ENCODE measurements at places on chromosomes 7 and 10.

- no peak for DNase-seq
Measured at GRCh38 chr10:43863270-43863669, 214.6 kb upstream of the ZNF32 start.

DNA sequence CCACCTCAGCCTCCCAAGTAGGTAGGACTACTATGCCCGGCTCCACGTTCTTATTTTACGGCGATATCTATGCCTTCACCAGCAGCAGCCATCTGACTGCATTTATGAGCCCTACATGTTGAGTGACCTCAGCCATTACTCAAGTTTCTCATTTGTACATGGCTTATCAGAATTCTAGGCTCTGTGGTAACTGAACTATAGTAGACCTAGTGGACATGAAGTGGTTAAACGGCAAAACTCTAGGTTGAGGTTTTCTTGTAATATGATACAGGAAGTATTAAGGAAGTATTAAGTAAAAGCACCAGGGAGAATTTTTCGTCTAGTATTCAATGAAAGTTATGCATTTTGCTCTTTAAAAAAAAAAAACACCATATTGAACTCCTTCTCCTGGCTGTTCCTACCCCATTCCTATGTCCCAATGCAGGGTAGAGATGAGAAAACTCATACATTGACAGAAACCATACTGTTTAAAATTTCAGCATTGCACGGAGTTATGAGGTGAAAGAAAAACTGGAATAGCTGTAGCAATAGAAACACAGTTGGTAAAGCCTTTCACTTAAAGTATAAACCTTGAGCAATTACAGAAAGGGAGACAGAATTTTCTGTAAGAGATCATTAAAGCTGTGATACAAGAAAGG lies 39.8 kb upstream of the EPC1 start:
- DNase-seq: no peak

- DNase-seq: no peak
Measured at GRCh38 chr7:107075863-107076574, 31.5 kb downstream of the PRKAR2B start.

GRCh38 chr7:19404912-19405329 lies 259.7 kb upstream of the FERD3L start:
- no peak for DNase-seq

DNA sequence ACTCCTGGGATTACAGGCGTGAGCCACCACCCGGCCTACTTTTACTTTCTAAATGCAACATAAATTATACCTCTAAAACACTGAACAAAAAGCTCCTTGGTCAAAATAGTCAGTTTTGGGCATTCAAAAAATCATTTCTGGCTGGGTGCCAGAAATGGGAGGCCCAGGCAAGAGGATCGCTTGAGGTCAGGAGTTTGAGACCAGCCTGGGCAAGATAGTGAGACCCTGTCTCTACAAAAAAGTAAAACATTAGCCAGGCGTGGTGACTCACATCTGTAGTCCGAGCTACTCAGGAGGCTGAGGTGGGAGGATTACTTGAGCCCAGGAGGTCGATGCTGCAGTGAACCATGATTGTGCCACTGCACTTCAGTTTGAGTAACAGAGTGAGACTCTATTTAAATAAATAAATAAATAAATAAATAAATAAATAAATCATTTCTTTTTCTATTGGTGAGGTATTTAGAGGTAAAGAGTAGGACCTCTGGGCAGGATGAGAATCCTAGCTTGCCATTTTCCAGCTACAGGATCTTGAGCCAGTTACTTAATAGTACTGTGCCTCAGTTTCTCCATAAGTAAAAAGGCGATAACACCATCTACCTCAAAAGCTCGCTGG lies 87.6 kb downstream of the SKIDA1 start:
- no peak for DNase-seq

GRCh38 chr7:64875258-64875657 lies 27.8 kb upstream of the ZNF273 start:
- DNase-seq: no peak

DNA sequence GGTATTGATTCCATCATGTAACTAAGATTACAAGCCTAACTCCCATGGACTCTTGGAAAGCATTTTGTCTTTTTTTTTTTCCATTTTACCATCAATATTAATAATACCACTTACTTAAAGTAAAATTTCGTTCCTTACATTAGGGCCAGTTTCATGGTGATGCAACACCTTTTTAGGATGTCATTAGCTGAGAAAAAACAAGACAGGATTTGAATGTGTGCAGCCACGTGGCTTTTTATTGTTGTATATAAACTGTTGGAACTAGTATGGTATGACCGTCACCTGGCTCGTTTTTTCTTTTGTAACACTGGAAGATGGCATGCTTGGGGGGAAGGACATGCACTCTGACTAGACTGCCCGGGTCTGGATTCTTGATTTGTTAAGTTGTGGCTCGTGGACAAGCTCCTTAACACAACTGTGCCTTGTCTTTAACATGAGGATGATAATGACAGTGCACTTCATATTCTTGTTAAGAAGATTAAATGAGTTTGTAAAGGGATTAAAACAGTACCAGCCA lies 42.1 kb downstream of the ARHGAP21 start:
- no peak for DNase-seq

GRCh38 chr7:139358541-139359365 lies 941 bp upstream of the LUC7L2 start:
- no peak for DNase-seq

- DNase-seq: peak; percentile 17
Measured at GRCh38 chr7:20797462-20798080, 10.9 kb upstream of the SP8 start.

- no peak for DNase-seq
Measured at GRCh38 chr10:23310404-23310803, 34.2 kb downstream of the C10orf67 start.

DNA sequence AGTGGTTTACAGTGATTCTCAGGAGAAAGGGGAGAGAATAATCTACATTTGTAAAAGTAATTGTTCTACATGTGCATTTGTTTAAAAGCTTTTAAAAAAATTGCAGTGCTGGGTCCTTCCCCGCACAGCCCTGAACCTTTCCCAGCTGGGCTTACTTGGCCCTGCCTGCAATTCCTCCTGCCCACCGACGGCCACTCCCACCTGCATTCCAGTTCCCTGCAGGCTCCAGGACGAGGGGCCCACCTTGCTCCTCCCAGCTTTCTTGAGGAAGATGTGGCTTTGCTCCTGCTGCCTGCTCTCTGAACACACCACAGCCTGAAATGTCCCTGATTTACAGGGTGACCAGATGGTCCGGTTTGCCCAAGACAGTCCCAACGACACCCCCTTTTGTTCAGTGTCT lies 222.7 kb downstream of the PRPF18 start:
- DNase-seq: no peak

GRCh38 chr7:46006723-46007122 lies 85.7 kb upstream of the IGFBP3 start:
- DNase-seq: no peak

GRCh38 chr7:48426966-48427555 lies 255.8 kb downstream of the ABCA13 start:
- peak; percentile 83 for DNase-seq

GRCh38 chr7:13851736-13852135 lies 137.7 kb downstream of the ETV1 start:
- no peak for DNase-seq

DNA sequence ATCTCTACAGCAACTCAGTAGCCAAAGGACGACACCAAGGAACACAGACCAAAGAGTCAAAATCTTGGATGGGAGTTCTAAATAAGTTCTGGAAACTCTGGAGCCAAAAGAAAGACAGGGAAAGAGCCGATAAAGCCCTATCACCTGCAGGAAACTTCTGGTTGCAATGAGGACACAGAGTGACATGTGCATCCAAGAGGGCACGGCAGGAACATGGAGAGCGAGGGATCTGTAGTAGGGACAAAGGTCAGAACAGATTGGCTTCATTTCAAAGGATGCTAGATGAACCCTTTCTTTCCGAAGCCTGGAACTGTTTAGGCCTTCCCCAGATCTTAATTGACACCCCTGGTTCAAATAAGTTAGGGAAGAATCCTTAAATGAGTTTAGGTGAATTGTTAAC lies 39.5 kb downstream of the CACNA2D1 start:
- no peak for DNase-seq

DNA sequence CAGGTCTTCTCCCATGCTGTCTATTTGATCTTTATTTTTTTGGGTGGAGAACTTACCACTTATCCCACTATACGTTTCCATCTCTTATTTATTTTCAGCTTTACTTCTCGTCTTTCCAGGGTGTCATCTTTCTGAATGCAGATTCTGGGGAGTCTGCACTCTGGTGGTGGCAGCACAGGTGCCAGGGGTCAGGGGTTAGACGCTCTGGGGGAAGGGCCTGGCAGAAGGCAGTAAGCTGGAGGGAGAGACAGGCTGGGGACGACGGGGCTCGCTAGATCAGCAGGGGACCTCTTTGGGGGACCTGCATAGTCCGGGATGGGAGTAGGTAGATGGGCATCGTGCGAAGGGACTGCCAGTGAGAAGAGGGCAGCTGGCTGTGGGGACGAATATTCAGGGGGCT lies 22.3 kb downstream of the CHST12 start:
- DNase-seq: no peak

- no peak for DNase-seq
Measured at GRCh38 chr10:80172896-80173295, 32.4 kb downstream of the ANXA11 start.

GRCh38 chr10:75877877-75878276 lies 446.5 kb downstream of the LRMDA start:
- no peak for DNase-seq

- DNase-seq: no peak
Measured at GRCh38 chr10:65497837-65498236, 1428.0 kb upstream of the LRRTM3 start.

DNA sequence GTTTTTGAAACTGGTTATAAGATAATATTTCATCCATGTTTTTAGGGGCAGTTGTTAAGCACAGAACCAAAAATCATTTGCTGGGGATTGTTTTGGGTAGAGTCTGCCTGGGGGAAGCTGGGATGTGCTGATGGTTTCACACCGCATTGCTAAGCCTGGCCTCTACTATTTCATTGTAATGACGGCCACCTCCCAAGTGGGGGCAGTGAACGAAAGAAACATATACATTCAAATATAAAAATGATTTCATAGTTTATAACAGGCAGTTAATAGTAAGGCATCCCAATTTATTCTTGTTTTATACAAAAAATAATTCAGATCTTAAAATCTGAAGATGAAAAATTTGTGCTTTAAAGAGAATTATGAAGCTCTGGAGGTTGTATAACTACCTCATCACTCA lies 750.8 kb downstream of the REEP3 start:
- DNase-seq: no peak

- no peak for DNase-seq
Measured at GRCh38 chr10:132547421-132547861, 9.9 kb downstream of the INPP5A start.

GRCh38 chr10:72081772-72082590 lies 6.4 kb downstream of the SPOCK2 start:
- DNase-seq: no peak

DNA sequence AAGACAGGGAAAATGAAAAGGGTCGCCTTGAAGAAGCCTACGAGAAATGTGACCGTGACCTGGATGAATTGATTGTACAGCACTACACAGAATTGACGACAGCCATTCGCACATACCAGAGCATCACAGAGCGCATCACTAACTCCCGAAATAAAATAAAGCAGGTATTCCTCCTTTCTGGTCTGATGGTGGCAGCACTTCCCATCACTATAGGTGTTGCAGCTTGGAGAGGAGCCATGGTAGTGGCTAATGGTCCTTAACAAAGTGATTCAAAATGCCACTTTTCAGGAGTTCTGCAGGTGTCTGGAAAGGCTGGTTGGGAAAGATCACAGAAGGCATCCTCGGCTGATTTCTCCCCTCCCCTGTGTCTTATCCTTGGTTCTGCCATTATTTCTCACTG lies 22.1 kb downstream of the EXOC4 start:
- no peak for DNase-seq

GRCh38 chr10:110977662-110978061 lies 58.3 kb downstream of the SHOC2 start:
- DNase-seq: no peak

DNA sequence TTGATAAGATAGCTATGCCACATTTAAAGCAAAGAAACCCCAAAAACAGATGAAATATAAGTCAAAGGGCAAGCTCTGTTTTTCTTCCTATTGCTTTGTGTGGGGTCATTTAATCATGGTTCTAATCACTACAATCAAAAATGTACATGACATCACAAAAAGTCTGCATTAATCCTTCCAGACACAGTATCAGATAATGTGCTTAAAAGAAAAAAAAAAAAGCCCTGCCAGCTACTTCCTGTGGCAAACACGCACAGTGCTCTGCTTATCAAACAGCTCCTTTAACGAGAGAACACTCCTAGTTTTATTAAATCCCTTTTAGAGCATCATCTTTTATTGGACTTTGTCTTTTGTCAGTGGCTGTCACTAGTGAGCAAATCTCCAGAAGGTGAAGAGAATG lies 1005.8 kb downstream of the GATA3 start:
- DNase-seq: no peak

- no peak for DNase-seq
Measured at GRCh38 chr10:11116361-11116760, 98.7 kb downstream of the CELF2 start.

DNA sequence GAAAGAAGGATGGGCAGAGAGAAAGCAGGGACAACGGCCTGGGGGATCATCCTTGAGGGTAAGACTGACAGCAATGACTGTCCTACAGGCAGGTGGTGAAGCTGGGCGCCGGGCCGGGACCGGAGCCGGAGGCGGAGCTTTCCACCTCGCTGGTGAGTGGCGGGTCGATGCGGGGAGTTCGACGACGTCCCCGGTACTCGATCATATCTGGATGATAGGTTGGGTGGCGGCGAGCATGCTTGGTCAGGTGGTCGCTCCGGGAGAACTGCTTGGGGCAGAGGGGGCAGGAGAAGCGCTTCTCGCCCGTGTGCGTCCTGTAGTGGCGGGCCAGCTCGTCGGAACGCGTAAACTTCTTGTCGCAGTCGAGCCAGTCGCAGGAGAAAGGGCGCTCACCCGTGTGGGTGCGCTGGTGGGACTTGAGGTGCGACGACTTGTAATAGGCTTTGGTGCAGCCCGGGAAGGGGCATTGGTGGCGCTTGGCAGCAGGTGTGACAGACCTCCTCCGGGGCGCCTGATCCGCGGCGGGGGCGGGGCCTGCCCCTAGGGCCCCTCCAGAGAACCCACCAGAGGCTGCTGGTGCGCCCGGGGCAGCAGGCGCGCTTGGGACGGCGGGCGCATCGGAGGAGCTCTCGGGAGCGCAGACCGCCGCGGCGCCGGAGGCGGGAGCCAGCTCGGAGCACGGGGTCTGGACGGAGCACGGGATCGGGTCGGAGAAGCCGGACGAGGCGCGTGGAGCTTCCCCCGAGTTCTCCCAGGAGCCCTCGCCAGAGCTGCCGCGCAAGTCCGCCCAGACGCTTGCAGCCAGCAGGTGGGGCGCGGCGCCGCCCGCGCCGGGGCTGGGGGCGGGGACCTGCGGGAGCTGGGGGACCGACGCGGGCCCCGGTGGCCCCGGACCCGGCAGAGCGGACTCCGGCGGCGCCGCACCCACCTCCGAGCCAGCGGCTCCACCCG lies 752 bp downstream of the KLF14 start:
- no peak for DNase-seq

DNA sequence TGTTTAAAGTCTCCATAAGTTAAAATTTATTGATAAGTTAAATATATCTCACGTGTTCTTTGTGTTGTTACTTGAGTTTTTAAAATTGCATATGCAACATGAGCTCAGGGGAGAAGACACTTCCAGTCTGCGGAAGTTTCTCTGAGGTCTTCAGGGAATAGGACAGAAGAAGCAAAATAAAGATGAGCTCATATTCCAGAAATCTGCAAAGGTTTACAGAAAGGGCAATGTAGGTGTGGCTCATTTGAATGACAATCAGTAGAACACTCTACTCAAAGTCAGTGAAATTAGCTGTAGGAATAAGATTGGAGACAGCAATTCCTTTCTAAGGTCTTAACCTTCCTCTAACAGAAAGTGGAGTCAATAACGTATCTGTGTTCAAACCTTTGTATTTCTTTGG lies 53.7 kb downstream of the CACNA2D1 start:
- no peak for DNase-seq

- DNase-seq: no peak
Measured at GRCh38 chr10:78959217-78959923, 109.4 kb upstream of the ZMIZ1 start.

Measured in DMS153 (cell line).